ENCODE measurements at places on chromosomes 16 and 17.

DNA sequence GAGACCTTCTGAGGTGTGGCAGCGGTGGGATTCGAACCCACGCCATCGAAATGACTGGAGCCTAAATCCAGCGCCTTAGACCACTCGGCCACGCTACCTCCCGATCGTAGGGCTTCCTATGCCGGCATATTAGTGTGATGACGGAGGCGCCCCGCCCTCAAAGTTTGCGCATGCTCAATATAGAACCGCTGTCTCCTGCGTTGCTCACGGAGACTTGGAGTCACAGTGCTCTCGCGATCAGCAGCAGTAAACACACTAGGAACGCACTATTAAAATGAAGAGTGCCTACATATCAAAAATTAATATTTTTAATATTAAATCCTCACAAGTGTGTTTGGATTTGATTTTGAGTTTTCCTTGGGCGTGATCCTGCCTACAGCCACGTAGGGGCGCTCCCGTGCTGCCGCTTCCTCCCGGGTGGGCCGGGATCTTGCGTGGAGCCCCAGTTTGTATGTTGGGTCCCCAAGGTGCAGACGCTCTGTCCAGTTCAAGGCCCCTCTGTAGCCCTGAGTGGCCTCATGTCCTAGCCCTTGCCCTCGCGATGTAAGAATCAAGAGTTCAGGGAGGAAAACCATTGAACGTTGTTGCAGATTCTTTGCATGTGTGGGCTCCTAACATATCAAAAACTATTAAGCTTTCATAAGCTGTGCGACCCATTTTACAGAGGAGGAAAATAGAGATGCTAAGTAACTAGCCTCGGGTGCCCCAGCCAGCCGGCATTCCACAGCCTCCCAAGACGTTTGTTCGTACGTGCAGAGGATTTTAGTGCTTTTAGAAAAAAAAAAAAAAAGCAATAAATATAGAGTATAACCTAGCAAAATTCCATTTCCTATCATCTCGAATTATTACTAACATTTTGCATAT lies 10.2 kb upstream of the EEF2K start:
- DNase-seq: peak; percentile 91

- DNase-seq: no peak
Measured at GRCh38 chr16:20995711-20996110, 95.1 kb downstream of the LYRM1 start.

GRCh38 chr17:83086907-83087787 lies 7.7 kb downstream of the METRNL start:
- DNase-seq: no peak

DNA sequence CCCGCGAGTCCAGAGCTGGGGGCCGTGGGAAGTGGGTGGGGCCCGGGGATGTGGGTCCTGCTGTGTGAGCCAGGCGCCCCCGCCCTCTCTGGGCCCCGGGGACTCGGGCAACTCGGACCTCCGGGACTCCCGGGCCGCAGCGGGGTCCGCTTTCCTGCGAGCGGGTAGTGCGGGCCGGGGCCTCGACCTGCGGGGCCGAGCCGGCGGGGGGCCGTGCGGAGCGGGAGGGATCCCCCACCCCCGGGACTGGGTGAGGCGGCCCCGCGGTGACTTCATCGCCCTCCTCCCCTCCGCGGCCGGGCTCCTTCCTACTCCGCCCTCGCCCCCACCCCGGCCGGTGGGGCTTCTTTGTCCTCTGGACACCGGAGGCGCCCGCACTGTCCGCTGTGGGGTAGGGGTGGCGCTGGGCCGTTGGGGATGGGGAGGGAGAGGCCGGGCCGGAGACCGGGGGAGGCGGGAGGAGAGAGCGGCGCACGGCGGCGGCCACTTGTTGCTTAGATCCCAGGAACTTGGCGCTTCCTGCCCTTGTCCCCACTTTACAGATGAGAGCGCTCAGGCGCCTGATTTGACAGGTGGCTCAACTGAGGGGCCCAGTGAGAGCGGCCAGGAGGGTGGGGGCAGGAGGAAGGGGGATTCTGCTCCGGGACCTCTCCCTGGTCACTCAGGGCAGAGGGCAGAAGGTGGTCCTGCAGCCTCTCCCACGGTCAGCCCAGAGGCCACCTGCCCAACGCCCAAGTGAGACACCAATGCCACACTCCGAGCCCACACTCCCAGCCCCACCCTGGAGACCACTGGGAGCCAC lies 874 bp downstream of the CMTM3 start:
- peak; percentile 81 for DNase-seq

- peak; percentile 9 for DNase-seq
Measured at GRCh38 chr16:56334761-56335160, 90.6 kb downstream of the AMFR start.

- peak; percentile 92 for DNase-seq
Measured at GRCh38 chr16:50152807-50153595, at the start of gene TENT4B. TSS of gene TENT4B (plus strand) at chr16:50153306. CDS start at chr16:50153622, 316 bp downstream.

- no peak for DNase-seq
Measured at GRCh38 chr16:1613211-1613622, 1.1 kb downstream of the CRAMP1 start.

- no peak for DNase-seq
Measured at GRCh38 chr16:50505714-50506542, 42.3 kb upstream of the NKD1 start.

GRCh38 chr16:52783616-52784015 lies 236.7 kb upstream of the TOX3 start:
- no peak for DNase-seq

DNA sequence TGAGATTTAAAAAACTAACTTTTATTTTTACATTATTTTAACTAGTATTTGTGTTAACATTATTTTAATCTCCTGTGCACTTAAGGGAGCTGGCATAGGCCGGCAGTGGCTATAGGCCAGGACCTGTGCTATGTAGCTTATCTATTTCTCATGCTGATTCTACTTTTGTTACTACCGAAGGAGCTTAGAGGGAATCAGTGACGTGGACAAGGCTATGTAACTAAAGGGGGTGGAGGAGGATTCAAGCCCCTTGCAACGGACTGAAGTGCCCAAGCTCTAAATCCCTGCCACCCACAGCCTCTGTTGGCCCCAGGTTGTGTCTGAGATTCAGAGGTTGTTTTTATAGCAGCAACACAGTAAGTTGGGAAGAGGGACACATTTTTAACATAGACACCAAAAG lies 356.4 kb downstream of the WWOX start:
- no peak for DNase-seq

GRCh38 chr16:29876217-29876593 lies 13.2 kb upstream of the CDIPT start:
- DNase-seq: no peak

DNA sequence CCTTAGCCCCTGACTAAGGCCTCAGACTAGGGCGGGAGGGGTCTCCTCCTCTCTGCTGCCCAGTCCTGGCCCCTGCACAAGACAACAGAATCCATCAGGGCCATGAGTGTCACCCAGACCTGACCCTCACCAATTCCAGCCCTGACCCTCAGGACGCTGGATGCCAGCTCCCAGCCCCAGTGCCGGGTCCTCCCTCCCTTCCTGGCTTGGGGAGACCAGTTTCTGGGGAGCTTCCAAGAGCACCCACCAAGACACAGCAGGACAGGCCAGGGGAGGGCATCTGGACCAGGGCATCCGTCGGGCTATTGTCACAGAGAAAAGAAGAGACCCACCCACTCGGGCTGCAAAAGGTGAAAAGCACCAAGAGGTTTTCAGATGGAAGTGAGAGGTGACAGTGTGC lies 12.7 kb downstream of the CES3 start:
- DNase-seq: no peak

GRCh38 chr16:47448830-47449575 lies 11.9 kb downstream of the ITFG1 start:
- no peak for DNase-seq

- no peak for DNase-seq
Measured at GRCh38 chr17:10745231-10745630, 15.4 kb upstream of the TMEM220 start.

All from left ventricle myocardium superior (tissue), 1 donor.